ENCODE measurements at places on chromosomes 13 and 19.

GRCh38 chr19:1997353-1998233, 17.9 kb downstream of the BTBD2 start:
- DNase-seq, result no peak

- no peak for DNase-seq
These were observed 409.1 kb downstream of the TBC1D4 start for GRCh38 chr13:75072891-75073290.

DNA sequence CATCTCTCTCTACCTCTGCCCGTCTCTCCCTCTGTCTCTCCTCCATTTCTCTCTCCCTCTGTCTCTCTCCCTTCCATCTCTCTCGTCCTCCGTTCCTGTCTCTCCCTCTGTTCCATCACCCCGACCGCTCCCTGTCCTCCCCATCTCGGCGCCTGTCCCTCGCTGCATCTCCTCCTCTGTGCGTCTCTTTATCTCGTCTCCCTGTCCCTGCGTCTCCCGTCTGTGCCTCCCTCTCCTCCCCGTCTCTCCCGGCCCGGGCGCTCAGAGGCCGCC, 4.6 kb downstream of the GRIN2D start:
- no peak for DNase-seq

DNA sequence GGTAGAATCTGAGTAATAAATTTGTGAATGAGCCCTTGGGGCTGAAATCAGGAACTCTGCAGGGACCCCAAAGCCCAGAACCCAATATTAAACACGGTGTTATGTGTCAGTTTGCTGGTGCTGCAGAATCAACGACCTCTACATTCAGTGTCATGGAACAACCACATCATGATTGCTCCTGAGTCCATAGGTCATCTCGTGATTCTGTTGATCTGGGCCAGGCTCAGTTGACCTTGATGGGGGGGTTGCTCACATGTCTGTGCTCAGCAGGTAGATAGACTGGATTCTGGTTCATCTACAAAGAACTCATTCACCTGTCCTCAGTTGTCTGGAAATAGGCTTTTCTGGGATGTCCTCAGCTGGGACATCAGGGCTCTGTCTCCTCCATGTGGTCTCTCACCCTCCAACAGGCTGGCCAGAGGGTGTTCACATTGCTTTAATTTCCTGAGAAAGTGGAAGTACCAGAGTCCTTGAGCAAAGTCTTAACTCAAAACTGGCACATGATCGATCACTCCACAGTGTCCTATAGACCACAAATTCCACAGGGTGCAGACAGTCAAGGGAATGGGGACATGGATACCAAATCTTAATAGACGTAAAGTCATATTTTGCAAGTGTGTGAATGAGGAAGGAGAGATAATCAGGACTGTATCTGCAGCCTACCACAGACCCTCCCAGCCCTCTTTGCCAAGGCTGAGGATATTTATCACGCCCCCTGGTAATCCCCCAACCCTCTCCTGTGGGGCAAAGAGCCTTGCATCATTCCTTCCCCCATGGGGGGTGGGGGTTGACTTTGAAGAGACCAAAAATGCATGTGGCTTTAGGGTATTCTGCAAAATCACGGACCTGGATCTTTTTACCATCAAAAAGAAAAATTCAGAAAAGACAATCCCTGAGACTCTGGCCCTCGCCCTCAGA, 39.3 kb upstream of the IGFL1 start:
- DNase-seq, result no peak

- DNase-seq, result no peak
These were observed 26.4 kb downstream of the LEUTX start for GRCh38 chr19:39805104-39805503.
